ENCODE measurements at places on chromosomes 1 and 21. TPM values are rescaled to one million over a fixed set of nuclear protein-coding genes. Genes with fewer than 3 reads are reported as not detected.

The CHRNB2 gene
- not detected for total RNA-seq

The TMEM53 gene
- 9.1 TPM for total RNA-seq

The RBP7 gene
- 31.9 TPM for total RNA-seq

The IL20 gene
- total RNA-seq: not detected

The CDC42 gene
- 130 TPM for total RNA-seq

The UBASH3A gene
- not detected for total RNA-seq

The ZNF593OS gene
- total RNA-seq: not detected

The KRTAP19-1 gene
- total RNA-seq: not detected

The C1orf146 gene
- not detected for total RNA-seq

The VHLL gene
- not detected for total RNA-seq

The PRAMEF13 gene
- total RNA-seq: not detected

The TNFRSF1B gene
- total RNA-seq: 13.0 TPM

The CFAP57 gene
- total RNA-seq: not detected

The TNFRSF18 gene
- total RNA-seq: 0.32 TPM

The FAM163A gene
- 0.27 TPM for total RNA-seq

The AXDND1 gene
- total RNA-seq: not detected

The DCDC2B gene
- total RNA-seq: not detected

The ZNF496 gene
- 15.0 TPM for total RNA-seq

The CASZ1 gene
- total RNA-seq: 57.8 TPM

The GLUL gene
- total RNA-seq: 377 TPM

The FLG gene
- total RNA-seq: not detected

The GBP7 gene
- total RNA-seq: not detected

The TSNAX gene
- 26.7 TPM for total RNA-seq

The MRPL37 gene
- total RNA-seq: 81.2 TPM

The ADAM15 gene
- total RNA-seq: 84.2 TPM

The C1orf105 gene
- 21.9 TPM for total RNA-seq

The CRNN gene
- not detected for total RNA-seq

The LELP1 gene
- total RNA-seq: not detected

The PLPP3 gene
- 140 TPM for total RNA-seq

The RASSF5 gene
- 4.2 TPM for total RNA-seq

The COL24A1 gene
- 0.82 TPM for total RNA-seq

The PLA2G2F gene
- total RNA-seq: not detected

The DBT gene
- total RNA-seq: 36.2 TPM

The TEDDM1 gene
- not detected for total RNA-seq

The GPR52 gene
- 1.2 TPM for total RNA-seq

The CYP4A11 gene
- total RNA-seq: not detected

The HMCN1 gene
- 3.8 TPM for total RNA-seq
